Activated CD8-positive, alpha-beta memory T cell treated with anti-CD3 and anti-CD28 coated beads, Interleukin-2, amount 10 ng/mL, durations not matched to agents 7 days and 5 days (primary cell): ENCODE measurements at places on chromosomes 5 and 9.

- DNase-seq: no peak
Measured at GRCh38 chr5:3886524-3887451, 291.2 kb downstream of the IRX1 start.

GRCh38 chr5:174459832-174460448, 264.4 kb upstream of the MSX2 start:
- DNase-seq: no peak

DNA sequence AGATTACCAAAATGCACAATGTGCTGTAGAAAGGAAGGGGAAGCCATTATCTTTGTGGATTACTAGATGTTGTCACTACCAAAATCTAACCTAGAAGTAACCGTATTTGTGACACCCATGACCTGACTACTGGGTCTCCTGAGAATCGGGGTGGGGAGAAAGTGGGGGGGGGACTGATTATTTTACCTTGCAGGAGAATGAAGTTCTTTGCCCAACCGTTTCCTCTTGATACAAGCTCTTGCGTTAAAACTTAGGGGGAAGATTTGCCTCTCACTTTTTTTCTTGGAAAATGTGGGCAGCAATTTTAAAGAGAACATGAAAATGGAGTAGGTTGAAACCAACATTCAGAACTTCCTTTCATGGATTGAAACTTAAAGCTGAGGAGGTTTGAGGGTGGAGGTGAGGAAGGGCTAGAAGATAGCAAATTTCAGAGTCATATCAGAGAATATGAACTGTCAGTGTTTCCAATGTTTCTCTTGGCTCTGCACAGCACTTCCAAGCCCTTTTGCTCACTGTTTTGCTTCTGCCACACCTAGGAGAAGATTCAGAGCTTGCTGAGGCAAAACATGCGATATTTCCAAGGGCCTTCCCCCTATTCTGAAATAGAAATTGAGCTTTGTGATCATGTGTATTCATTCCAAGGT, 280.8 kb downstream of the AOPEP start:
- DNase-seq: no peak

DNA sequence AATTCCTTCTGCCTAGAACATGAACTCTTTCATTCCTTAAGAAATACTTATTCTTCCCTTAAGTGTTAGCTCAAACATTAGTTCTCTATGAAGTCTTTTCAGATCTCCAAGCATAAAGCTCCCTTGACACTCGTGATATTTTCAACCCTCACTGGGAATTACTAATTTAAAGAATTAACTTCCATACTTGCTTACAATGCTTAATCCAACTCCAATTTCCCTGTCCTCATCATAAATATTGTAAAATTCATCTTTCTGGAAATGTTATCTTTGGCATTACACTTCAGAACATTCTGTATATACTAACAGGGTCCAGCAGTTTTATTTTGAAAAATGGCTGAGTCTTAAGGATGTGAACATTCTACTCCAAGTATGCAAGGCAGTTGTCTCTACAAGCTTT, 7.2 kb downstream of the STARD4 start:
- DNase-seq: no peak

GRCh38 chr5:171520300-171521174, 101.1 kb downstream of the FGF18 start:
- DNase-seq: no peak

- DNase-seq: no peak
Measured at GRCh38 chr9:131287359-131287758, 2.2 kb upstream of the PLPP7 start.
